ENCODE measurements at places on chromosomes 2 and 18.

DNA sequence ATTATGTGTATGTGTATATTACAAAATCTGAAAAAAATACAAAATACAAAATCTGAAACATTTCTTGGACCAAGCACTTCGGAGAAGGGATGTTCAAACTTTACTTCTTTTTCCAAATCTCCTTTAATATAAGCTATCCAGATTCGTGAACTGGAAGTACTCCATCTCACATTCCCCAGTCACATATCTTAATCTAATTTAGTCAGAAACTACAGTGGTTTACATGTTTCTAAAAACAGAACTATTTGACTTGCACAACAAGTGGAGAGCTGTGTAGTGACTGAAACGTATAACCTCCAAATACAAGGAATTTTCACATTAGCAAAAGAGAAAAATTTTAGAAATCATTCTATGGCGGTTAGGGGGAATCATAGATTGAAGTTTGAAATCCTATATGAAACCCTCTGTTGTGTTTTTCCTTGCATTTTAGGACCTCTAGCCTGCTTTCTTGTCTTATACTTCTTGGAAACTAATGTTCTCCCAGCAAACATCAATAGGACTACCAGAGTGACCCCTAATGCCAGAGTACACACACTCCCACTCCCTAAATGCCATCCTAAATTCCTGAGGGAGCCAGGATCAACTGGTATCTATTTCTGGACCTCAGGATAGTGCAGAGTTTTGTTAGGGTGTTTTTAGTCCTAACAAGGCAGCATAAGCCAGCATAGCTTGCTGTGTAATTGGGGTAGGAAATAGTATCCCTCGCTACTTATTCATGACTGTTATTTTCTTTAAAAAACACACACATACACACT, 30.2 kb upstream of the ROCK1 start:
- no peak for DNase-seq

DNA sequence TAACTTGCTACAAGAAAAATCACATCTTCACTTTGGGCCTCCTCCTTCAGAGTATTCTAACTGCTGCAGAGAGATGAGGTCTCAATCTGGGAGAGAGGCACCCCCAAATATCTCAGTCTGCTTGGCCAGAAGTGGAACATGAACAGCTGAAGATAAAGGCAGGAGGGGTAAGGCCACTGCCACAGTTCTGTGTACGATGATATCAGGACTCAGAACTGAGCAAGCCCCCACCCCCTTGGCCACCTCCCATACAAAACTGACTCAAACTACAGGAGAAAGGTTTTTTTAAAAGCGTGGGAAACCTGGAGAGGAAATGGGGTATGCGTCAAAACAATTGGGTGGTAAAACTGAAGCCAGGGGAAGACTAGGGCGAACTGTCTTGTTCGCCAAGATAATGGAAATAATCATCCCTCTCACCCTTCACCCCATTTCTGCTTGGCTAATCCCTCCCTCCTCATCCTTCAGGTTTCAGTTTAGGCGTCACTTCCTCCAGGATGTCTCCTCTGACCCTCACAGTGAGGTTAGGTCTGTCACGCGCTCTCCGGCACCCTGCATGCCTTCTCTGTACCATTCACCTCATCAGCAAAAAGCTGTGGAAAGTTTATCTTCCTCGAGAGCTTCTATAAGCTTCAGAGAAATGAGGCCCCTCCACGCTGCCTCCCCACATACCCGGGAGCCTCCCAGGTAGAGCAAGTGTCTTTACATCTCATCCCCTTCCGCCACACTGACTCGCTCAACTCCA, 64.4 kb downstream of the SFXN5 start:
- no peak for DNase-seq

- no peak for DNase-seq
Measured at GRCh38 chr18:48922801-48923730, 27.7 kb downstream of the SMAD7 start.

DNA sequence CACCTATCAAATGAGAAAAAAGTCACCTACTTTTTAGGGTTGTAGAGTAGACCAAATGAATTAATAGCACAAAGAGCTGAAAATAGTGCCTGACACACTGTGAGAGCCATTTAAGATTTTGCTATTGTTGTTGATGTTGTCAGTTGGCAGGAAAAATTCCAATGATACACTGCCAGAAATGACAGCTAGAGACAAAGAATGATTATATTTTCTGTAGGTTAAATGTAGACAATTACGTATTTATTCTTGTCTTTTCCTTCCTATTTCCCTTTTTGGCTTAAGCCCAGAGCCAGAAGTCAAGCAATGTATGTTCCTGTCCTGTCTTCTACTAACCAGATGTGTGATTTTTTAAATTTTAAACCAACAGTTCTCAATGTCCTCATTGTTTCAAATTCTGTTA, 17.2 kb downstream of the NRXN1 start:
- DNase-seq = no peak

DNA sequence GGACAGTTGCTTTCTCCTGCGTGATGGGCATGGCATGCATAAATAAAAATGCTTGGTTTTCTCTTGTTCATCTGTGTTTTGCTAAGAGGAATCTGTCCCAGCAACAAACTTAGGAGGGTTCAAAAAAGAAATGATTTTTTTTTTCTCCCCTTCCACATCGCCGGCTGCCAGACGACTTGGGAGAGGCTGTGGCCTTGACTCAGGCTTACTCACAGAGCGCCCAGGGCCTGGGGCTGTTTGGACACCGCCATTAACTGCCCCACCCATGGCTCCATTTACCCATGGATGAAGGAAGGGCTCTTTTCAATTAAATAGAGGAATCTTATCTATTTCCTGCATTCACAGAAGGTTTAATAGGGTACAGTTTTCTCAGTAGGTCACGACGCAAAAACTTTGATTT, 22.3 kb upstream of the SERPINB5 start:
- no peak for DNase-seq

GRCh38 chr2:45134726-45135125, 125.5 kb upstream of the SIX2 start:
- no peak for DNase-seq

GRCh38 chr2:72204786-72205503, 57.3 kb upstream of the CYP26B1 start:
- DNase-seq = no peak

- no peak for DNase-seq
Measured at GRCh38 chr2:111017034-111017622, 103.6 kb upstream of the BCL2L11 start.

- no peak for DNase-seq
Measured at GRCh38 chr2:218364196-218364595, 7.5 kb downstream of the CATIP start.

GRCh38 chr2:176157499-176158185, 535 bp downstream of the HOXD3 start:
- peak; percentile 29 for DNase-seq

DNA sequence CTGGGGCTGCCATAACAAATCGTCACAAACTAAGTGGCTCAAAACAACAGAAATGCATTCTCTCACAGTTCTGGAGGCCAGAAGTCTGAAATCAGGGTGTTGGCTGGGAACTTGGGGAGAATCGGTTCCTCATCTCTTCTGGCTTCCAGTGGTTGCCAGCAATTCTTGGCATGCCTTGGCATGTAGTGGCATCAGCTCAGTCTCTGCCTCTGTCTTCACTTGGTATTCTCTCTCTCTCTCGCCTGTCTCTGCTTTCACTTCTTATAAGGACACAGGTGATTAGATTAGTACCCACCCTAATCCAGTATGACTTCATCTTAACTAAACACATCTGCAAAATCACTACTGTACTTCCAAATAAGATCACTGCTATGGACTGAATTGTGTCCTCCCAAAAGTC, 695.4 kb upstream of the ID2 start:
- no peak for DNase-seq

DNA sequence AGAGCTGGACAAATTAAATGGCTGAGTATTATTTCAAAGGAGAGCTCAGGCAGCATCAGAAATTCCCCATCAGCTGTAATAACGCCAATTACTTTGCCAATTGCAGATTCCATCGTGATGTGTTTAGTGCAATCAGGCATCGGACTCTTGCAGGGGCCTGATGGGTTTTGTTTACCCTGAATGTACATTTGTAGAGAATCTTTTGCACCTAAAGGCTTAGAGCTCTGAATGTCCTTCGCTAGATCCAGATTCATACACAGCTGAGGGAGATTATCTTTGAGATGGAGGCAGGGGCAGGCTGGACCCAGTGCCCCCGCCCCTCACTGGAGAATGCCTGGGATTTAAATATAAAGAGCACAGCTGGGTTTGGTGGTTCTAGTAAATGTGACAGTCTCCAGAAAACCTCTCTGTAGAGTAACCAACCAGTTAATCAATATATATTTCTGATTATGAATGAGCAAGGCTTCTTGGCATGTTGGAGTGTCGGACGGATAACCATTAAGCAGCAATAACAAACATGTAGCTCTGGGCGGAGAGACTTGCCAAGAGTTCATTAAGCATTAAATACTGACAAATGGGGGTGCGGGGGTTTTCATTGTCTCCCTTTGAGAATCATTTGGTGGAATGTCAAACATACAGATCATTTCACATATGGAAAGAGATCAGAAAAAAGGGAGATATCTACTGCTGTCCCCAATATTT, 200.9 kb downstream of the SETBP1 start:
- no peak for DNase-seq

- no peak for DNase-seq
Measured at GRCh38 chr2:234858145-234858544, 93.7 kb upstream of the SH3BP4 start.

DNA sequence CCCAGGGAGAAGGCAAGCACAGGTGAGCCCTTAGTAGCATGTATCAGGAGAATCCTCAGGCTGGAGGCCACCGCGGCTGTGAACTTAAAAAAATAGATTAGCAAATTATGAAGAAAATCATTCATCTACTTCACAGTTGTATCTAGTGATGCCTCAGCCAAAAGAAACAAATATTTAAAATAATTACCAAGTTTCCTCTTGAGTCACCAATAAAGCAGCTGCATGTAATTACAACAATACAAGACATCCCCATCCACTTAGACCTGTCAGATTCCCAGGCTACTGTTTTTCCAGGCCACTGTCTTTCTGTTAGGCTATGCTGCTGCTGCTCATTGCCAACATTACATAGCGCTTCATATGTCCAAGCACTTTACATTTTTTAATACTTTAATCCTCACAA, 54.6 kb upstream of the PHLPP1 start:
- DNase-seq = no peak

- no peak for DNase-seq
Measured at GRCh38 chr2:154688373-154688772, 10.1 kb upstream of the KCNJ3 start.

DNA sequence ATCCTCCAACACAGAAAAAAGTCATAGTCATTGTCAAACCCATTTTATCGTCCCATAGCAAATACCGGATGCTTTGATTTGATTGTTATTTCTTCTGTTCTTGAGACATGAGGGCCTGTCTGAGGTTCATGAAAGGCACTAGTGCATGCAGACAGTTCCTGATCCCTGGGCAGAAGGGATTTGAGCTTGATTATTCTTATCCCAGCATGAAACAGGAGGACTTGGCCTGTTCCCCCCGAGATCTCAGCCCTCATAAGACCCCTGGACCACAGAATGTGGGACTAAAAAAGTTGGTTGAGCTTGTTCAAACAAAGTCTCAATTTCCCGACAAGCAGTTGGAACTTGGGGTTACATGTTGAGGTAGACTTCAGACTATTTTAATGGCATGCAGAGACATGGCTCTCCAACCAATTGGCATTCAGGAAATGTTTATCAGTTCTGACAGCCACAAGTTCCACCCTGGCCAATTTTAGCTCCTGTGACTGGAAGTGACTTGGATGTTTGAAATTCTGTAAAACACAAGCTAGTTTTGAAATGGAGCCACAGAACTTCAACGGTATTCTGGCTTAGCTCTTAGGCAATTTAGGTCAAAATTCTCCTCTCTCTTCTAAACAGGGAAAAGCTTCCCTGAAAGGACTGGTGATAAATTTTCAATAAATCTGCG, 366.9 kb upstream of the SLC14A2 start:
- DNase-seq = no peak

DNA sequence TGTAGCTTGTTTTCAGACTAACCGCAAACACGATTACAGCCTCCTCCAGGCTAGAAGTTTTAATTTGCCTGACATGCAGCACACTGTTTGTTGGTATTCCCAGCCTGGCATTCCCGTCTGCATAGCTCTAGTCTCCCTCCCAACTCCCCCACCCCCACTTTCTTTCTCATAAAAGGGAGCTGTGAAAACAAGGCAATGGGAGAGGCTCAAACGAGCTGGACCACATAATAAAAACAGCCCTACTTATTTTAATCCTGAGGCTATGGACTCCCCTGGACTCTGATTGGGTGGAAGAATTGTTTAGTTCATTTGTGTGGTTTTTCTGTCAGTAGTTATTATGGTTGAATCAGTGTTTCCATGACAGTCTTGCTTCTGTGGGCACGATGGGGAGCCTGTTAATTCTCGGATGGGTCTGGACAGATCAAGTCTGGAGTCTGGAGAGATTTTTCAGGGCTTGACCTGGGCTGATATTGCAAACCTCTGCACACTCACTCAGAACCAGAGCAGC, 1.2 kb downstream of the STON1 start:
- peak; percentile 22 for DNase-seq

DNA sequence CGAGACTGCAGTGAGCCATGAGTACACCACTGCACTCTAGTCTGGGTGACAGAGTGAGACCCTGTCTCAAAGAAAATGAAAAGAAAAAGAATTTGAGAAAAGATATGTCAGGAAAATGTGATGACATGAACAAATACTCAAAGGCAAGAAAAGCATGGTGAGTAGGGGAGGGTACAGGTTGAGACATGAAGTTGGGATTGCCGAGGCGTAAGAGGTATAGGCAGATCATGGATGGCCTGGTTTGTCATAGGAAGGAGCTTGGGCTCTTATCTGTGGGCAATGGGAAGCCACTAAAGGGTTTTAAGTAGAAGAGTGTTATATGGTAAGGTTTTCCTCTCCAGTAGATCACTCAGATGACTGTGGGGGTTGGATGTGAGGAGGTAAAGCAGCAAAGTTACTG, 32.3 kb downstream of the SPAST start:
- no peak for DNase-seq

DNA sequence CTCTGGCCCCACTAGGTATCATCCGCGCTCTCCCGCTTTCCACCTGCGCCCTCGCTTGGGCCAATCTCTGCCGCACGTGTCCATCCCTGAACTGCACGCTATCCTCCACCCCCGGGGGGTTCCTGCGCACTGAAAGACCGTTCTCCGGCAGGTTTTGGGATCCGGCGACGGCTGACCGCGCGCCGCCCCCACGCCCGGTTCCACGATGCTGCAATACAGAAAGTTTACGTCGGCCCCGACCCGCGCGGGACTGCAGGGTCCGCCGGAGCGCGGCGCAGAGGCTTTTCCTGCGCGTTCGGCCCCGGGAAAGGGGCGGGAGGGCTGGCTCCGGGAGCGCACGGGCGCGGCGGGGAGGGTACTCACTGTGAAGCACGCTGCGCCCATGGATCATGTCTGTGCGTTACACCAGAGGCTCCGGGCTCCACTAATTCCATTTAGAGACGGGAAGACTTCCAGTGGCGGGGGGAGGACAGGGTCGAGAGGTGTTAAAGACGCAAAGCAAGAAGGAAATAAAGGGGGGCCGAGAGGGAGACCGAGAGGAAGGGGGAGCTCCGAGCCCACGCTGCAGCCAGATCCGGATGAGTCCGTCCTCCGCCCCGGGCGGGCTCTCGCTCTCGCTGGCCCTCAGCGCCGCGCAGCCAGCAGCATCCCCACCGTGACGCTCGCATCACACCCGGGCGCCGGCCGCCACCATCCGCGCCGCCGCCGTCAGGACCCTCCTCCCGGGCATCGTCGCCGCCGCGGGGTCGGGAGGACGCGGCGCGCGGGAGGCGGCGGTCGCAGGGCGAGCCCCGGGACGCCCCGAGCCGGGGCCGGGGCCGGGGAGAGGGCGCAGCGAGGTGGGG, 664 bp downstream of the NETO1 start:
- DNase-seq = no peak

Measured in activated CD8-positive, alpha-beta T cell treated with anti-CD3 and anti-CD28 coated beads for 36 hours (primary cell).